ENCODE measurements at places on chromosomes 1 and 21.

DNA sequence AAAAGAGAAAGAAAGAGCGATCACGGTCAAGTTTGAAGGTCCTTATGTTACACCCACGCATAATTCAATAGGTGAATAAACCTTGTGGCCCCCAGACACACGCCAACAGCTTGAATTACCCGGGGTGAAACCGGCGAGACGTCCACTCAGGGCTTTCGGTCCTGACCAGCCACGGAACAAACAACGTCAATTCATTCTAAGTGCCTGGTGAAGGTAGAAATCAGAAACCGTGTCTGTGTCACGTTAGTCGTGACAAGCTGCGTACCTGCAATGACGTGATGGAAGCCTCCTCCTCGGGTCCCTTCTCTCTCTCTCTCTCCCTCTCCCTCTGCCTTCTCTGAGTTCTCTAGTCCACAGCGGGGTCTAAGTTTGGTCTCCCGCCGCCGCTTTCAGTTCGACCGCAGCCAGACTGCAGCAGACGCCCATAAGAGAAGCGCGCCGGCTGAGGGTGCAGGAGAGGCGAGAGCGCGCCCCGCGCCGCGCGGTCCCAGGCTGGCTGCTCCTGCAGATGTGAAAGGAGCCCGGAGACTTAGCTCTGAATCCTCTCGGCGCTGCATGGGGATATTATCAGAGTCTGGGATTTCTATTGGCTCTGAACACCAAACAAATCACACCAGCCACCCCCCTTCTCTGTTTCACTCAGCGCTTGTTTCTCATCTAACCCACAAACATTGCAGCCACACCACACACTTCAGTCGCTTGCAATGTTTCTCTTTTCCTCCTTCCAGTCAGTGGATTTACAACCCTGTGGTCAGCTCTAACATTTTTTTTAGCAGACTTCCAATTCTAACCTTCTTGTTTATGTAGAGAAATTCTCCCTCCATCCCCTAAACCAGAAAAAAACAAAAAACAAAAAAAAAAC is at the start of gene GREM2:
Gene GREM2, minus strand, starts transcription at position 537 of the 862 bp plus-strand sequence. CDS start 118,680 bp downstream, outside the sequence.
- peak; percentile 83 for DNase-seq

GRCh38 chr1:7590426-7590790 is 180.7 kb upstream of the VAMP3 start:
- DNase-seq: peak; percentile 30

GRCh38 chr1:84505493-84506001 is 639 bp upstream of the SPATA1 start:
- peak; percentile 85 for DNase-seq

DNA sequence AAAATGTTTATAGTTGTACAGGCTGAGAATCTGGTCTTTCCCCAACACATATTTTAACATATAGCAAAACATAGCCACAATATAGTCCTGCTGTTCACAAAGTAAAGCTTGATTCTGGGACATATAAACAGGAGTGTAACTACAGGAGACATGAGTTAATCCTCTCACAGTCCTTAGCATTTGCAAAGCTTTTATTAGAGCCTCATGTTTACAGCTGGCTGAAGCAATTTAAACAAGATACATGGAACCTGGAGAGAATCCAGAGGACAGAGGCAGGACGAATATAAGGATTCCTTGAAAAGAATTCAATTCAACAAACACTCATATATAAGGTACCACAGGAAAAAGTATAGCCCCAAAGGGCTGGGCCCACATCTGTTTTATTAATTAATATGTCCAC is 163.4 kb downstream of the ADGRL4 start:
- DNase-seq: no peak

- no peak for DNase-seq
These were observed 7.8 kb downstream of the PSMB2 start for GRCh38 chr1:35633547-35633946.

- DNase-seq: no peak
These were observed 211.7 kb upstream of the PTGFR start for GRCh38 chr1:78279051-78279450.

DNA sequence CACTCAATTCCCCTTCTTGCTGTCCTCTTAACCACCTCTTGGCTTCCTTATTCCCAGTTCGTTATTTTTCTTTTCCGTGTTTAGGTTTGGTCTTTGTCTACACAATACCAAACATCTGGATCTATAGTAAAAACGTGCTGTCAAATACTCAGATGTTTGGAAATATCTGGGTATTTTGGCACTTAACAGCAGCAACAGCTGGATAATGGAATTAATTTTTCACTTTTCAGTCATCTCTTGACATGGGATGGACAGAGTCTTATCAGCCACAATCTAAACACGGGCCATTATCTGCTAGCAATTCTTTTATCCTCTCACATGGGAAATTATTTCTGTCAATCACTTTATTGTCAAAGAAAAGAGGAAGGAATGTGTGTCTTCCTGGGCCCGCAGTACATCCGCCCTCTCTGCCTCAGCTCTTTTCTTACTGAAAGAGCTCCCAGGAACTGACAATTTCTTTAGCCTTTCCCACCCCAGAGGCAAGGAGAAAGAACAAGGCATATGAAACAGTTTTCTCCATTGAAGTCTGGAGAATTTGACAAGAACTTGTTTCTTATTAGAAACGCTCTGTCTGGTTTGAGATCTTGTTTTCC is 13.4 kb downstream of the NHLH2 start:
- DNase-seq: no peak

DNA sequence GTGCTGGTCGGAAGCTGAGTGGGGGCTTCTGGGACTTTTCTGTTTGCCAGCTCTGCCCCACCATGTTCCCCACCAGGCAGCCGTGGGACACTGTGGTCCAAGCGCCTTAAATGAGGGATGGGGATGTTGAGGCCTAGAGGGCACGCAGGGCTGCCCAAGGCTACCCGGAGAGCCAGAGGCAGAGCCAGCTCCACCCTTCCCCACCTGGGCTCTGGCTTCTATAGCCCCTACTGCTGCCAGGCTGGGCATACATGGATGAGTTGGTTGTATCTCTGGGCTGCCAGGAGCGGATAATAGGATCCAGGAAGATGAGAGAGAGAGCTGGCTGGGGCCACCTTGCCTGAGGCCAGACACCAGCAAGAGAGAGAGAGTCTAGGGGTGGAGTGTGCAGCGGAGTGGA is 49.4 kb downstream of the PTPRU start:
- peak; percentile 30 for DNase-seq

GRCh38 chr21:45078877-45079281 is 4.5 kb downstream of the ADARB1 start:
- DNase-seq: peak; percentile 60

- no peak for DNase-seq
These were observed 14.7 kb downstream of the TNFRSF18 start for GRCh38 chr1:1191734-1192133.

DNA sequence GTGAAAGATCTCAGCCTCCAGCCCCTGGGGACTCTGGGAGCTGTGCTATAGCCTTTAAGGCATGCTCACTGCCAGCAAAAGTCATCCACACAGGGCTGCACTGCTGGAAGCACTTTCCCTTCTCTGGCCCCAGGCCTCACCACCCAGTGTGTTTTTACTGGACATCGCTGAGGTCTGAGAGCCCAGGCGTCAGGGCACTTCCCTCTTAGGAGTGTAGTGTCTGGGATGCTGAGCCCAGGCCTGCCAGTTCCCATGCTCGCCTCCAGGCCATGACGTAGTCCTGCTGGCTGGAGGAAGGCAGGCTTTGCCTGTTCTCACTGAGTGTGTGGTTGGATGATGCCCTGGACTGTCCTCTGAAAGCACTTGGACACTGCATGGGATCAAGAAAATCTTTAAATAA is 101.2 kb downstream of the GDAP2 start:
- DNase-seq: peak; percentile 89

- no peak for DNase-seq
These were observed 2.2 kb downstream of the SLC30A1 start for GRCh38 chr1:211576717-211577116.

GRCh38 chr1:206489980-206490770 is 17.2 kb upstream of the RASSF5 start:
- peak; percentile 85 for DNase-seq

DNA sequence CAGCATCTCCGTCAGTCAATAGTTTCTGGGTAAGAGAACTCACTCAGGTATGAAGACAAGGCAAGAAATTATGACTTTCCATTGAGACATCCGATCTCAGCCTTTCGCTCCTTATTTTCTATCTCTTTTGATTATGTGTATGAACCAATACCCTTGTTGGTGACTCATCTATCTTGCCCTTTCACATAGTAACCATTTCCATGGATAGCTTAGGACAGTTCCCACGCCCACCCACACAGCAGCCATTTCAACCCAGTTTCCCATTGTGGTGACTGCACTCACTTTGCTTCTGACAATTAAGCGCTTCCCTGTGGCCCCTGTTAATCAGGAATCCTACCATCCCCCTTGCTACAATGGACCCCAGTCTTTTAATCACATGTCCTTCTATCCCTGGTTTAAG is 210.6 kb upstream of the ADGRL2 start:
- DNase-seq: no peak

DNA sequence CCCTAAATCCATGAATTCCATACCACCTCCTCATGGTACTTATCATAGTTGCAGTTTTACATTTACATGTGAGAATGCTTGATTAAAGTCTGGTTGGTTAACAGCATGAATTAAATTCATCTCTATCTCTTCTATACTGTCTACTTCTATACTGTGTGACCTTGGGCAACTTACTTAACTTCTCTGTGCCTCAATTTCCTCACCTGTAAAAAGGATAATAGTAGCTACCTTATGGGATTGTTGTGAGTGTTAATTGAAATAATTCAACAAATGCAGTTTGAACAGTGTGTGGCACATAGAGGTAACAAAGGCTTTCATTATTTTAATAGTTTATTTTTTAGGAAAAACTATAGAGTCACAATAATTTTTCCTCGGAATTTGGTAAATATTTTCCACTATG is 231.3 kb downstream of the RRAGC start:
- no peak for DNase-seq

- no peak for DNase-seq
These were observed 9.6 kb downstream of the UMODL1 start for GRCh38 chr21:42080788-42081083.
